Heart right ventricle (tissue), 16 donors: ENCODE measurements at places on chromosomes 7 and 10. TPM values are rescaled to one million over a fixed set of nuclear protein-coding genes. Genes with fewer than 3 reads are reported as not detected.

GRCh38 chr7:98619450-98620321 lies 2.6 kb downstream of the NPTX2 start:
- H3K27ac ChIP-seq: no peak overlapping the region
- DNase-seq: peak; percentile 40
- peak overlapping the region; percentile 9 for H3K4me3 ChIP-seq
- peaks cover 13% of the 10 kb centered on the region for H3K4me1 ChIP-seq

DNA sequence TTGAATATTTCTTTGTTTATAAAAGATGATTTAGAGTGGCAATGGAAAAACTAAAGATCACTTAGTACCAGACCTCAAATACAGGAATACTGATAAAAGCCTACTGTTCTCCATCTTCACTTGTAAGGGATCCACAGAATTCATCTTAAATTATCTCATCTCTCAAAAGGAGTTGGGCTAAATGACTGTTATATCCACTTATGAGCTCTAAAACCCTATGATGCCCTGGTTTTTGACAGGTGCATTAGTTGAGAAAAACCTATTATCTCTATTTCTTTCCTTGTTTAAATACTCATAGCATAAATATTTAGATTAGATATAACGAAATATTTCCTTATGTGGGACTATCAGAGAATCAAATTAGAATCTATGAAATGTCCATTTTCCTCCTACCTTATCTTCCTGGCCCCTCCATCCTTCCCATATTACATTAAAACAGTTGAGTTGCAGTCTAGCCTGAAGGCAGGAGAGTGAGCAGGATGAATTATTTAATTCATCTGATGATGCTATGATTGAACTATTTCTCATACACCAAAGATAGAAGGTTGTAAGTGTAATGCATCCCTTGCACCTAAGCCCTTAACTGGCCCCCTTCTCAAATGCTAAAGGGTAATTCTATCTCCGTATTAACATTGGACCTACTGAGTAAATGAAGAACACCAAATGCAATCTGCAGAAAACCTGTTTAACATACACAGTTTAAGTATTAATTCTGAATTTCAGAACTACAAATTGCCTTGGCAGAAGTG lies 29.7 kb downstream of the PPP3CB start:
- no peaks in the 10 kb centered on the region for H3K4me1 ChIP-seq
- no peak overlapping the region for H3K27ac ChIP-seq
- H3K36me3 ChIP-seq: peaks cover 78% of the 10 kb centered on the region
- H3K4me3 ChIP-seq: no peak overlapping the region

The ATOH7 gene
- not detected for total RNA-seq

DNA sequence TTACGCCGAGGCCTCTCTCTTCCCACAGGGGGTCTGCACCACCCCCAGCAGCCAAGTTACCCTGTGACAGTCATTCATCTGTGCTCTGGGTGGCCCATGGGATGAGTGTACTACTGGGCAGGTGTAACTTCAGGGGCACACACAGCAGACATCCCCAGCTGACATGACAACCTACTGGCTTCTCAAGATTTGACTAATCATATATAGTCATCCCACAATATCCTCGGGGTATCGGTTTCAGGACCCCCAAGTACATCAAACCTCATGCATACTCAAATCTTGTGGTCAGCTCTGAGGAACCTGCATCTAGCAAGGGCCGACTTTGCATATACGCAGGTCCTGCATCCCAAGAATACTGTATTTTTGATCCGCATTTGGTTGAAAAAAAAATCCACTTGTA lies 336.9 kb upstream of the C7orf33 start:
- DNase-seq: no peak
- H3K27me3 ChIP-seq: no peaks in the 10 kb centered on the region
- H3K27ac ChIP-seq: no peak overlapping the region
- no peak overlapping the region for H3K4me3 ChIP-seq
- H3K4me1 ChIP-seq: no peaks in the 10 kb centered on the region

DNA sequence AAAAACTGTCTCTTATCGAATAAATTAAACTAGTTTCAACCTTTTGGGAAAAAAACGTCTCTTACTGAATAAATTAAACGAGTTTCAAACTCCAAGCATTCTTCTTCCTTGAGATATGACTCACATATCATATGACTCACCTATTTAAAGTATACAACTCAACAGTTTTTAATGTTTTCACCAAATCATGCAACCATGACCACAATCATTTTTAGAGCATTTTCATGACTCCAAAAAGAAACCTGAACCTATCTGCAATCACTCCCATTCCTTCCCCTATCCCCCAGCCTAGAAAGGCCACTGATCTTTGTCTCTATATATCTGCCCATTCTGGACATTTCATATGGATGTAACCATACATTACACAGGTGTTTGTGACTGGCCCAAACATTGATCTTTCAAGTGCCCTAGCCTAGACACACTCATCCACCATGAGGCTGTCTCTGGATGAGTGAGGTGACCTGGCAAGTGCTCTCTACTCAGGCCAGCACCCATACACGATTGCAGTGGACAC lies 115.3 kb downstream of the PIP4K2A start:
- no peaks in the 10 kb centered on the region for H3K4me1 ChIP-seq
- H3K27me3 ChIP-seq: no peaks in the 10 kb centered on the region
- DNase-seq: no peak
- no peaks in the 10 kb centered on the region for H3K36me3 ChIP-seq
- H3K27ac ChIP-seq: no peak overlapping the region

DNA sequence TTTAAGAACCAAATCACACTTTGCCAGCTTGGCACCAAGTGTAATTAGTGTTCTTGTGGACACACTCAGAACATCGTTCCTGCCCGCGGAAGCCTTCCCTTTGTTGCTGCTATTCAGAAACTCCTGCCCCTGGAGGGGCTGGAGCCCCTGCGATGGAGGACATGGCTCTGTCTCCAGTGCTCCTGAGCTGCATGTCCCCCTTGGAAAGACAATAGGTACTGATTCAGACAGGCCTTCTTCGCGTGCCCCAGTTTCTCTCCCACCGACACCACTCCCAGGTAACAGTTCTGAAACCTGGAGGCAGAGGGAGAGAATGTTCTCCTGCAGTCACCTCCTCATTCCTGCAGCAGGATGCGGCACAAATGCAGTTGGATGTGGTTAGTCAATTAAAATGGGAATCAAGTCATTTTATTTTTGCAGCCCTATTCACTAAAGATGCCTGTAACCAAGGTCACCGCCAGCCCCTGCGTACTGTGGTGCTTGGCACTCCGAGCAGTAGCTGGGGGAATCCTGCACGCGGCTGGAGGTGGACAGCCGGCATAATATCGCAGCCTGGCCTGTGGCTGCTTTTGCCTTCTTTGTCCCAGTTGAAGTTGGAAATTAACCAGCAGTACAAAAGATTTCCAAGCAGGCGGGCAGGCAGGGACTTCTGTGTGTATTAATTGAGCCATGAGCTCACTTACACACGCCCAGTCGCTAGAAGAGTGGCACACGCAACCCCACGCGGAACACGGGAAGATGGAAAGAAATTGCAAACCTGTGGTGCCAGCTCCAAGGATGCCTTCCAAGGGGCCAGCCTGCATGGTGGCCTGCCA lies 205.7 kb downstream of the EBF3 start:
- no peak for DNase-seq
- H3K36me3 ChIP-seq: peaks cover 4% of the 10 kb centered on the region
- H3K4me3 ChIP-seq: no peak overlapping the region

The A1CF gene
- total RNA-seq: not detected

The LMOD2 gene
- 1,486 TPM for total RNA-seq

The AKR1C4 gene
- not detected for total RNA-seq

GRCh38 chr7:22454446-22454845 lies 45.5 kb downstream of the STEAP1B start:
- no peaks in the 10 kb centered on the region for H3K27me3 ChIP-seq
- H3K4me3 ChIP-seq: no peak overlapping the region
- no peaks in the 10 kb centered on the region for H3K36me3 ChIP-seq
- H3K27ac ChIP-seq: no peak overlapping the region

The BMPR1A gene
- total RNA-seq: 69.0 TPM

The EIF4H gene
- total RNA-seq: 194 TPM

DNA sequence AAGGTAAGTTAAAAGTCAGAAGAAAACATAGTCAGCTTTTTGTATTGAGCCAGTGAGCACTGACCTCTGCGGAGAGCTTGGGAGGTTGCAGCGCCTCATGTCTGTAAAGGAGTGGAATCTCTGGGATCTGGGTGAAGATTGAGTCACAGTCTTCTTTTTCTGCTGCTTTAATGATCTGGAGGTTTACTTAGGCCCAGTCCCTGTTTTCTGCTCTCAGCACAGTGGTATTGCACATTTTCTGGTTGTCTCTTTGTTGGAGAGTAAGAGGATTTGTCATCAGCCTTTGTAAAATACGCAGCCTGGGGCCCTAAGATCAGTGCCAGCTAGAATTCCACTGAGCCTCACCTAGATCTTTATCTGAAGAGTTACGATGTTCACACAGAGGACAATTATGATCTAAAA lies 58.3 kb upstream of the GJD4 start:
- no peak overlapping the region for H3K27ac ChIP-seq
- peaks cover 28% of the 10 kb centered on the region for H3K4me1 ChIP-seq
- DNase-seq: no peak

- no peaks in the 10 kb centered on the region for H3K36me3 ChIP-seq
- no peak overlapping the region for H3K27ac ChIP-seq
- no peaks in the 10 kb centered on the region for H3K27me3 ChIP-seq
Measured at GRCh38 chr7:83468251-83468739, 180.6 kb downstream of the SEMA3E start.

The PTCD1 gene
- total RNA-seq: 2.9 TPM

DNA sequence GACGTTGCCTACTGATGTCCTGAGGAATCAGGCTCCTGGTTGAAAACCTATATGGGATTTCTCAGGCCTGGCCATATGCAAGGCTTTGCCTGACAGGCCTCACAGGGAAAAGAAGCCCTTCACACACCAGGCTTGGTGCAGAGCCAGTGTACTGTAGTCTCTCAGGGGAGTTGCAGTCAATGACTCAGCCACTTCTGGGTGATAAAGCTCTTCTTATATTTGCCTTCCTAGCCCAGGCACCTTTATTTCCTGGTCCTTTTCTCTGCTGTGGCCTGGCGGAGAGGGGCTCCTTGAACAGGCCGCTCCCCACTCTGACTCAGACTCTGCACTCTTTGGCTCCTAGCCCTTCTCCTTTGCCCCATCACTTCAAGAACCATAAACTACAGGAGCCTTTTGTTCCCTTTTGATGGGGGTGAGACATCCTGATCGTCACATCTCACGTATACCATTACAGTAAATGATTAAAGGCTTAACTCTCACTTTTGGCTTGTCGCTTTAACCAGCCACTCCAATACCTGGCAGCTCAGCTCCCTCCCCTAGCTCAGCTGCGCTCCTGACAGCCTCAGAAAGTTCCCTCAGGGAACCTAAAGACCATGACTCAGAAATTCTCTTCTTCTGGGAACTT lies 33.5 kb downstream of the DPY19L1 start:
- no peaks in the 10 kb centered on the region for H3K27me3 ChIP-seq
- H3K4me3 ChIP-seq: no peak overlapping the region
- no peak overlapping the region for H3K27ac ChIP-seq
- no peaks in the 10 kb centered on the region for H3K4me1 ChIP-seq
- H3K36me3 ChIP-seq: no peaks in the 10 kb centered on the region

GRCh38 chr10:3772361-3773171 lies 12.4 kb downstream of the KLF6 start:
- no peaks in the 10 kb centered on the region for H3K27me3 ChIP-seq
- no peaks in the 10 kb centered on the region for H3K36me3 ChIP-seq
- H3K4me1 ChIP-seq: peaks cover 28% of the 10 kb centered on the region
- DNase-seq: no peak
- H3K4me3 ChIP-seq: no peak overlapping the region
- no peak overlapping the region for H3K27ac ChIP-seq

- no peak overlapping the region for H3K4me3 ChIP-seq
- no peaks in the 10 kb centered on the region for H3K4me1 ChIP-seq
- no peaks in the 10 kb centered on the region for H3K36me3 ChIP-seq
- no peaks in the 10 kb centered on the region for H3K27me3 ChIP-seq
- no peak for DNase-seq
- H3K27ac ChIP-seq: no peak overlapping the region
Measured at GRCh38 chr10:62732841-62733653, 71.5 kb upstream of the ADO start.

The TRIL gene
- total RNA-seq: 4.1 TPM

GRCh38 chr7:151665368-151665767 lies 145.7 kb upstream of the RHEB start:
- H3K27ac ChIP-seq: peak overlapping the region; percentile 50
- peak; percentile 52 for DNase-seq
- H3K36me3 ChIP-seq: no peaks in the 10 kb centered on the region
- H3K4me1 ChIP-seq: peaks cover 9% of the 10 kb centered on the region
- H3K27me3 ChIP-seq: no peaks in the 10 kb centered on the region

DNA sequence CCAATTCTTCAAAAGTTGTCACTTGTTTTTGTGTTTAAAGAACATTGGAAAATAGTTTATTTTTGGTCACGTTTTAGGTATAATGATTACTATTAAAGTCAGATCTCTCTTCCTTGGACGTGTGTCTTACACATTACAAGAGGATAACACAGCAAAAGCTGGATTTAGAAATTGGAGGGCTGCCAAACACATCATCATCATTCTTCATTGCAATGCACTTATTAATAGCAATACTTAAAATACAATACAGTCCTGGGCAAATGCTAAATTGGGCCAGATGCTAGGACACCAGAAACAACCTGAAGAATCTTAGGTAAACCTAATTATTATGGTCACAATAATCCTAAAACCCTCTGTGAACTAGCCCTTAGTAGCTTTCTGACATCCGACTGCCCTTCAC lies 303.6 kb downstream of the DGKB start:
- no peak overlapping the region for H3K4me3 ChIP-seq
- no peaks in the 10 kb centered on the region for H3K36me3 ChIP-seq
- peak overlapping the region; percentile 54 for H3K27ac ChIP-seq
- no peaks in the 10 kb centered on the region for H3K27me3 ChIP-seq
- peak; percentile 57 for DNase-seq

The C7orf33 gene
- total RNA-seq: not detected

GRCh38 chr10:63681993-63682697 lies 160.9 kb downstream of the REEP3 start:
- H3K36me3 ChIP-seq: no peaks in the 10 kb centered on the region
- DNase-seq: no peak
- no peak overlapping the region for H3K4me3 ChIP-seq
- H3K27ac ChIP-seq: peak overlapping the region; percentile 51
- no peaks in the 10 kb centered on the region for H3K27me3 ChIP-seq

- no peak overlapping the region for H3K27ac ChIP-seq
- H3K4me1 ChIP-seq: no peaks in the 10 kb centered on the region
- peaks cover 62% of the 10 kb centered on the region for H3K36me3 ChIP-seq
- no peak for DNase-seq
- no peaks in the 10 kb centered on the region for H3K27me3 ChIP-seq
Measured at GRCh38 chr7:149214020-149214720, 18.8 kb downstream of the ZNF282 start.

The NODAL gene
- not detected for total RNA-seq

DNA sequence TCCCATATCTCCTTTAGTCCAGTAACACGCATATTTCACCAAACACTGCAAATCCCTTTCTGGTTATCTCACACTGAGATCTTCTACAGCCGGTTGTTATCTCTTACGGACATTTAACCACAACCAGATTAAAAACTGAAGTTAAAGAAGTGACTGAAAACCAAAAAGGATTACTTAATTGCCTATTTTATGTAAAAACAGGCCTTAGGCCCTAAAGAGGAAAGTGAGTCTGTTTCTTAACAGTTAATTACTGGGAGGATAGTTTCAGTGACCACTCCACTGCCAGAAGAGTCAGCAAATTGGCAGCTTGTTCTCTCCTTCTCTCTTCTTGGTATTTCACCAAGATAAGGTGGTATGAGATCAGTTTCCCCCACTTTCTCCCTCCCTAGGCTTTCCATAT lies 161.9 kb upstream of the MEOX2 start:
- H3K4me1 ChIP-seq: no peaks in the 10 kb centered on the region
- H3K36me3 ChIP-seq: no peaks in the 10 kb centered on the region
- no peak overlapping the region for H3K4me3 ChIP-seq

The C7orf57 gene
- total RNA-seq: not detected

- peaks cover 24% of the 10 kb centered on the region for H3K4me1 ChIP-seq
- H3K27ac ChIP-seq: peak within 1 kb of the TSS; percentile 96
- H3K27me3 ChIP-seq: no peaks in the 10 kb centered on the region
- peak within 1 kb of the TSS; percentile 66 for H3K4me3 ChIP-seq
Measured at GRCh38 chr10:119178372-119179119, at the start of gene PRDX3. Gene PRDX3, minus strand, starts transcription at chr10:119178812. Its CDS starts 22 bp downstream, at chr10:119178790.
